EH (cell line): ENCODE measurements at places on chromosomes 11 and 22.
A peak's percentile ranks its signal among the peaks of the same experiment; 100 is the strongest.

GRCh38 chr22:47063606-47064005 is 301.2 kb downstream of the TBC1D22A start:
- DNase-seq = no peak

GRCh38 chr11:120923866-120924508 is 99.9 kb upstream of the TBCEL start:
- no peak for DNase-seq

GRCh38 chr11:8691601-8692000 is 9.0 kb downstream of the RPL27A start:
- DNase-seq = no peak

DNA sequence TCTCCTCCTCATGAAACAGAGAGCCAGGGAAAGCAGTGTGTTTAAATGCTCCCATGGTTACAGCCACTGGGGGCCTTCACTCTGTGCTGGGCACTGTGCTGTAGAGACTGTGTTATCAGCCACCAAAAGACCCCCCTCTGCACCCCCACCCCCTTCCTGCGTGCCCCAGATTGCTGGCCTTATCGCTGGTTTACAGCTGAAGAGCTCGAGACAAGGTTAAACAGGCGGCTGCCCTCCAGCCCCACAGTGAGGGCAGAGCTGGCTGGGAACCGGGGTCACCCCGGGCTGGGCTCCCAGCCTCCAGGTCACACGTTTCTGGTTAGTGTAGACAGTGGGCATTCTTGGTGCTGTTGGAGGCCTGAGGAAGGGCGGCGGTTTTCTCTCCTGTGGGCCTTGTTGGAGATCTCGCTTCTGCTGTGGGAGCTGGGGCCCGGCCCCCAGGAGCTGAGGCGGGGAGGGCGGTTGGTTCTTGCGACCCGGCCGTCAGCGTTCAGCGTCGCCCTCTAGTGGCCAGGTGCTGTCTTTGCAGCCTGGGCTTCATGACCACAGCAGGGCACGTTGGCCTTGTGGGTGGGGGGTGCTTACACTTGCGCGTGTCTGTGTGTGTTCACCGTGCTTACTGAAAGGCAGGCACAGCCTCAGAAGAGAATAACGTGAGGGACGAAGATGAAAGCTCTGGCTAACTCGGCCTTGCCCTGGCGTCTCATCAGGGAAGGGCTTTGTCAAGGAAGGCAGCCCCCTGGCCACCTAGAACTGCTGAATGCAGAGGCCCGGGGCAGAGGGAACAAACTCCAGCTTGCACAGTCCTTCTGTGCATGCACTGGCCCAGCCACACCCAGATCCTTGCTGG is 40.8 kb downstream of the TBC1D22A start:
- DNase-seq = peak; percentile 14

GRCh38 chr22:30246814-30247376 is 336 bp upstream of the LIF start:
- no peak for DNase-seq

- DNase-seq = peak; percentile 40
Observed at GRCh38 chr11:108872781-108873291, 208.0 kb downstream of the DDX10 start.

GRCh38 chr11:83302151-83302550 is 16.0 kb upstream of the CCDC90B start:
- no peak for DNase-seq

DNA sequence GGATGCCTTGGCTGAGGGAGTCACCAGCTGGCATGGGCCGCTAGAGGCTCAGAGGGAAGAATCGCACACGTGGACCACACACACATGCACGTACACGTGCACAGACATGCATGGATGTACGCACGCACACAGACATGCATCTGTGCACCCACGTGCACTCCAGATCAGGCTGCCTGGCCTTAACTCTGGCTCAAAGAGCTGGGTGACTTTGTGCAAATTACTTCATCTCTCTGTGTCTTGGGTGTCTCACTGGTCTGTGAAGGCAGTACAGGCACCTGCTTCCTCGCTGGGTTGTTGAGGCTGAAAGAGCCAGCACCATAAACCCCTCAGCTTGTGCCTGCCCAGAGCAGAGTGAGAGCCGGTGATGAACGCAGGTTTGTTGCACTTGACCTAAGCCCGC is 28.7 kb downstream of the TMPRSS6 start:
- no peak for DNase-seq

GRCh38 chr11:116861539-116861938 is 24.1 kb upstream of the APOA1 start:
- peak; percentile 81 for DNase-seq

DNA sequence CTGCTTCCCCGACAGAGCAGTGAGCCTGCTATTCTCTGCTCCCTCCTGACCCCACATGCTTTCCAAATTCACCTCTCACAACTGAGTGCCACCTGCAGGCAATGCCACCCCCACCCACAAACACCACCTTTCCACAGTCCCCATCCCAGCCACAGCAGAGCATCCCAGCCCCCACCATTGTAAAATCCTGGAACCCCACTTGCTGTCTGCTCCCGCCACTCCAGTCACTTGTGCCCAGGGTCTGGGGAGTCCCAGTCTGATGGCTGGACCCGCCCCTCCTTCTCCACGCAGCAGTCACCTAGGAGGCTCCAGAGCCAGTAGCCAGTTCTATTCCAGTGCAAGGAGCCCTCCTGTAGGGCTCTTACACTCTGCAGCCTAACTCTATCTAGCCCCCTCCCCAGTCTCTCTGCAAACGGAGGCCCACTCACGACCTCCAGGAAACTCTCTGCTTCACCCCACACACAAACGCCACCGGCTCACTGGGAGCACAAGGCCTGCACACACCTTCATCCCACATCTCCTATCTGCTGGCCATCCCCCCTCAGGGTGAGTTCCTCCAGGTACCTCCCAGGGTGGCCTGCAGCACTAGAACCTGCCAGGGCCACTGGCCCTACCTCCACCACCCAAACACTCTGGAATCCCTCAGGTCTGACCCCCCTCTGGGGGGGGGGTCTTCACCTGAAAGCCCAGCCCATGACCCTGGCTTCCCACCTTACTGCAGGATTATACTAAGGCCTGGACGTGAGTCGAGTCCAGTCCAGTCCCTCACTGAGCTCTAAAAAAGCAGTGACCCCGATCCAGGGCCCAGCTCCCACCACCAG is 1.4 kb downstream of the GNB1L start:
- no peak for DNase-seq

DNA sequence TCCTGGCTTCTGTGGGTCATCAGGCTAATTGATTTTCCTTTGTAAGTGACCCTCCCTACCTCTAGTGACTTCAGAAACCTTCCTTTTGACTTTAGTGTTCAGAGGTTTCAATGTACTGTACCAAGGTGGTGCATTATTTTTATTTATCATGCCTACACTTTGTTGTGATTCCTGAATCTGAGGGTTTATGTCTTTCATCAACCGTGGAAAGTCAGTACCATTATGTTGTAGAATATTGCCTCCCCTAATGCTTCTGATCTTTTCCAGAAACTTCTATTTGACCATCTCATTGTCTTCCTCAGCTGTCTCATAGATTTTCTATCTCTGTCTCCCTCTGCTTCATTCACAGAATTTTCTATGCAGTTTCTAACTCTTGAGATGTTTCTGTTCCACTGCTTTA is 105.5 kb downstream of the KCNQ1OT1 start:
- no peak for DNase-seq
